ENCODE measurements at places on chromosomes 4 and X.
A peak's percentile ranks its signal among the peaks of the same experiment; 100 is the strongest.

- DNase-seq: no peak
Observed at GRCh38 chrX:125293850-125294780, 25.6 kb upstream of the TEX13C start.

GRCh38 chrX:30259927-30260326 lies 13.0 kb downstream of the MAGEB1 start:
- DNase-seq: no peak

- DNase-seq: no peak
Observed at GRCh38 chrX:125778261-125778660, 387.8 kb downstream of the DCAF12L2 start.

DNA sequence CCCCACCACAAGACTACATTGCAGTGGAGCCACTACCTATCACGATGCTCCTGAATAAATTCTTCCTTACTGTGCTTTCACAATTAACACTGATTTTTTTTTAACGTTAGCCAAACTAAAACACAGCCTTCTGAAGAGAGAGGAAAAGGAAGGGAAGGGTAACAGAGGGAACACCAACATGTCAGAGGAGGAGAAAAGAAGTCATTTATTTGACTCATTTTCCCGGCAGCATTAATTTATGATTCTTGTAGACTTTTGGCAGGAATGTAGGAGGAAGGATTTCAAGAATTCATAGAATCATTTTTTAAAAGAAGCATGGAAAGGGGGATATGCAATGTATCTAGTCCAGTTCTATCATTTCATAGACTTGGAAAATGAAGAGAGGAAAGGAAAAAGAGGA lies 74.3 kb upstream of the IQCM start:
- DNase-seq: no peak

DNA sequence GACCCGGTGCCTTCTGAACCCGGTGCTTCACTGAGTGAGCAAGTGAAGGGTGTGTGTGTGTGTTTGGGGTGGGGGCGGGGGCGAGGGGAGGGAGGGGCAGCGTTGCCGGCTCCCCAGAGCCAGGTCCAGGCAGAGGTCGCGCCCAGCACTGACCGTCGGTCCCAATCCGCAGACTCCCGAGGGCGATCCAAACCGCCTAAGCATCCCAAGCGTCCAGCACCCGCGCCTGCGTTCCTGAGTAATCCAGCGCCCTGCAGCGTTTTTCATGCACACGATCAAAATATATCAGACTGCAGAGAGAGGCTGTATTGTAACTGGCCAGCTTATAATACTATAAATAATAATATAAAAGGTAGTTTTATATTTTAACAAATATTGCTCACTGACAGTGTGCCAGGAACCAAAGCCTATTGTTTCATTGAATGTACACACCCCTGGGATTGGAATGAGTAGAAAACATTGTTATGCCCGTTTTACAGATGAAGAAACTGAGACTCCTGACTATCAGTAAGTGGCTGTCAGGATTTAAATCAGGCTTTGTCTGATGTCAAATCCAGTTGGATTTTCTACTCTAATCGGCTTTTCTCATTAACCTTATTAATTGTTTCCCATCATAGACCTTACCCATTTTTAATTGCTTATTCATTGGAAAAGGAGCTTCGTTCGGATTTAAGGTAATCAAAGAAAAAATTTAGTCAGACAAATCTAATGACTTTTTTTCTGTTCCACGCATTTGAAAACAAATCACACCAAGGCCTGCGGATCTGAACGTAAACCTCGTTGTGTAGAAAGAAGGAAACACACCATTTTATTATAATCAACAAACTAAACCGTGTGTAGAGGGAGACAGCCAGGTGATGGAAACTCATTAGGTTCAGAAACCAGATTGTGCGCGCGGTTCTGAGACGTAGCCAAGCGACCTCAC lies 4.0 kb upstream of the NKX3-2 start:
- peak; percentile 78 for DNase-seq

GRCh38 chrX:29478336-29479069 lies 736.9 kb upstream of the MAGEB2 start:
- DNase-seq: no peak

- DNase-seq: no peak
Observed at GRCh38 chr4:45776146-45776545, 347.7 kb downstream of the GABRG1 start.

GRCh38 chr4:142886566-142886965 lies 40.5 kb upstream of the INPP4B start:
- DNase-seq: no peak

- DNase-seq: no peak
Observed at GRCh38 chrX:56728752-56729151, 291 bp upstream of the NBDY start.

DNA sequence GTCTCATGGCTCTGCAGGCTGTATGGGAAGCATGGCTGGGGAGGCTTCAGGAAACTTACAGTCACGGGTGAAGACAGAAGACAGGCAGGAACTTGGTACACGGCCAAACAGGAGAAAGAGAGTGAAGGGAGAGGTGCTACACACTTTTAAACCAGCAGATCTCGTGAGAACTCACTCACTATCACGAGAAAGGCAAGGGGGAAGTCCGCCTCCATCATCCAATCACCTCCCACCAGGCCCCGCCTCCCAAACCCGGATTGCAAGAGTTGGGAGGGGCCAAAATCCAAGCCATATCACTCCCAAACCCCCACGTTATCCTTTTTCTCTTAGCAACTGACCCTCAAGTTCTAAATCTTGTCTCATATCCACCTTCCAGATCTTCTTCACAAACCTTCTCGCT lies 1710.5 kb upstream of the TENM3 start:
- DNase-seq: no peak

DNA sequence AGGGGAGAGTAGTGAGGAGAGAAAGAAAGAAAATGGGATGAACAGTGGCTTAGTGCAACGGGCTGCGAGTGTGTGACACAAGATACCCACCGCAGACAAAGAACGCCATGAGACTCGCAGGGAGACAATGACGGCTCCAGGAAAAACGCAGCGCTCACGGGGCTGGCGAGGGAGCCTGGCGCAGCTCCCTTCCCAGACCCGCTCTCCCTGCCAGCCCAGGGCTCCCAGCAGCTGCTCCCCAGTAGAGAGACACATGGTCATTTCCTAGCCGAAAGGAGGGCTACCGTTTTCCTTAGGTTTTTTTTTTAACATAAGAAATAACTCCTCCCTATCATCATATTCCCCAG lies 149.5 kb downstream of the MAML3 start:
- DNase-seq: no peak

GRCh38 chr4:93303440-93303839 lies 525.1 kb upstream of the ATOH1 start:
- DNase-seq: no peak

GRCh38 chr4:111754003-111754402 lies 391.3 kb upstream of the FAM241A start:
- no peak for DNase-seq

DNA sequence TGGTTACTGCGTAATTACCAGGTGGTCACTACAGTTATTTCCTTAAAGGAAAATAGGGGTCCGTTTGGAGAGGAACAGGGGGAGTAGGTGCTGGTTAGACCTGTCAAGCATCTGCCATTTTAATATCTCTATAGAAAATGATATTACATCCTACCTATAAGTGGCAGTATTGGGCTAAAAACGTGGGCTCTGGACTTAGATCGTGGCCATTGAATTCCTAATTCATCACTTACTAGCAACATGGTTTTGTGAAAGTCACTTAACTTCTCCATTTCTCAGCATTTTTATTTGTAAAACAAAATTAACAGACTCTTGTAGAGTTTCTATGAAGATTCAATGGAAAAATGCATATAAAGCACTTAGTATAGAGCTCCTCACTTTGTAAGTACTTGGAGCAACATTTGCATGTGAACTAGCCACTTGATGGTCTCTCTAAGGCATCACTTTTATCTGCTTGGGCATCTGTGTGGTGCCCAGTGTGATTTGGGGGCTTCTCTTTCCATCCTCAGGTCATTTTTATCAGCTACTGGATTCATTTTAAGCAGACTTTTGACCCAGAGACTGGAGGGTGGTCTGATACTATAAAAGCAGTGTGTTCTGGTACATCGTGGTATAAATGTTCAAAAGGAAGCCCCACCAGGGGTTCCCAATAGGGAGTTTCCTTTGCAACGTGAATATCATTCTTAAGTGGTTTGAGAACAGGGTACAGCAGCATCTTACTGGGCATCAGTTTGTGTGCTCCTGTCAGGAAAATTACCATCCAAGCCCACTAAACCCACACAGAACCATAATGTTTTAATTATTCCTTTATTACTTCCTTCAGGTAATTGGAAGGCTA lies 42.7 kb upstream of the RASSF6 start:
- no peak for DNase-seq

GRCh38 chr4:162016219-162016618 lies 147.6 kb downstream of the FSTL5 start:
- no peak for DNase-seq

DNA sequence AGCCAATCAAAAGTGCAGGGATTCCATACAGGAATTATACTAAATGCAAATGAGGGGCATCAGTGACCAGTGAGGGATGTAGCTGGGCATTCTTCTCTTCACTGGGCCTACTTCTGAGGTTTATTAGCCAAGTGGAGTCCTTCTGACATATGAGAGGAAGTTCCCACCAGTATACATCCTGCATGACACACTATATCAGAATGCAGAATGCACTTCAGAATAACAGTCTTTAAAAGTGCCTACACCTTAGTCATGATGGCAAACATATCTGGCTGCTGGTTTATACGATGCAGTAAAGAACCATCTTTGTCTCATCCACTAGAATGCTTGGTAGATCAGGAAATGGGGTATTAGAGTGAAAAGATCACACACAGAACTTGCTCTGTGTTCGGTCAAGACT lies 180.3 kb upstream of the PPARGC1A start:
- DNase-seq: no peak

DNA sequence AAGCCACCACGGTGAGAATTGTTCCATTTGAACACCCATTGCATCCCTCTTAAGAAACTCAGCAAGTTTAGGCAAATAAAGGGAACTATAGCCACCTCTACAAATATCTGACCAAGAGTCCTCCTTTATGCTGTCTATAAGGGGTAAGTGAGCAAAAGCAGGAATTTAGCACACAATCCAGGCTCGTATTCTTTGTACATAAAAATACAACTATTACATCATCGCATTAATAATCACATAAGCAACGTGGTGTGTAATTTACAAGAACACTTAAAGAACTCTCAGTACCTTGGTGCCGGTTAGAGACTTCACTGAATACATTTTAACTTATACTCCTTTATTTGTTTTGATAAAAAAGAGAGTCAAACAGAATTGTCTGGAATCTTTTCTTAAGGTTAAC lies 38.8 kb downstream of the PALLD start:
- no peak for DNase-seq

DNA sequence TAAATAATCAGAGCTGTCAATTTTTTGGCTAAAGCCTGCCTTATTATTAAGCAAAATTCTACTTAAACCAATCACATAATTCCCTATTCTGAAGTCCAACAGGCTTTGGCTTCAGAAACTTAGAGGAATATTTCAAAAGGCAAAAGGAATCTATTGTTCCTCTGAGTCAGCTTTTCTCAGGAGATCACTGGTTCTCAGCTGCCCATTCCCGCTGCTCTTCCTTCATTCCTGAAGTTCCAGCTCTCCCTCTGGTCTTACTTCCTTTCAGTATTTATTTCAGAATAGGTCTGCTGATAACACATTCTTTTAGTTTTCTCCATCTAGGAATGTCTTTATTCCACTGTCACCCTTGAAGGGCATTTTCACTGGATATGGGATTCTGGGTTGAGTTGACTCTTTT lies 133.7 kb downstream of the SOWAHB start:
- no peak for DNase-seq

- DNase-seq: no peak
Observed at GRCh38 chr4:25930731-25931354, 16.8 kb downstream of the SMIM20 start.

- DNase-seq: no peak
Observed at GRCh38 chr4:117700111-117700892, 334.0 kb upstream of the NDST3 start.

Data from HuH-7.5 (cell line).